RWPE1 (cell line): ENCODE measurements at places on chromosomes 11 and 22.

DNA sequence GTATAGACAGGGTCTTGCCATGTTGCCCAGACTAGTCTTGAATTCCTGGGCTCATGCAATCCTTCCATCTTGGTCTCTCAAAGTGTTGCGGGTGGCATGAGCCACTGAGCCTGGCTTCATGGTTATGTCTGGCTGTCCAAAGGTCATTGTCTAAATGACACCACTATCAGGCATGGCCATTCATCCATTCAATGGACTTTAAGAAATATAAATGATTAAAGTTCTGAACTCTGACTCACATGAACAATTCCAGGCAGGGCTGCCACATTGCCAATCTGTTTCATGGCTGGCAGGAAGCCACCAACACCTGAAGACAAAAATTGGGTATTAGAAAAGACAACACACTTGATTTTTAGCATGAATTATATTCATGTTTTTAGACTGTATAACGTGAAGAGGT, 4.1 kb downstream of the RTCB start:
- DNase-seq, result no peak

DNA sequence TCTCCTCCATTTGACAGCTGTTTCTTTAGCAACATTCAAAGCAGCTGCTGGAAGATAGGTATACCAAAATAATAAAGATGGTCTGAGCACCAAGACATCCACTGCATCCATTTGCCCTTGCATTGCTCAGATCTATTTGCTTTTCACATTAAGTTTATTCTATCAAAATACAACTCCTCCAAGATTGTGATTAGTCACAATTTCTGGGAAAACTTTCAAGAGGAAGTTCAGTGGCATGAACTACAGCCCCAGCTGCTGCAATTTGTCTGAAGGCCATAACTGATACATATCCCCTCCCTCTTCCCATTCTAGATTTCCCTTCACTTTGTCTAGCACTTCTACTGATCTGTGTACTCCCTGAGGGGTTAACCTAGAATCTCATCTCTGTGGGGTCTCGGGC, 117.5 kb upstream of the CEP126 start:
- DNase-seq, result no peak

GRCh38 chr11:266676-267439, 11.3 kb upstream of the NLRP6 start:
- no peak for DNase-seq

DNA sequence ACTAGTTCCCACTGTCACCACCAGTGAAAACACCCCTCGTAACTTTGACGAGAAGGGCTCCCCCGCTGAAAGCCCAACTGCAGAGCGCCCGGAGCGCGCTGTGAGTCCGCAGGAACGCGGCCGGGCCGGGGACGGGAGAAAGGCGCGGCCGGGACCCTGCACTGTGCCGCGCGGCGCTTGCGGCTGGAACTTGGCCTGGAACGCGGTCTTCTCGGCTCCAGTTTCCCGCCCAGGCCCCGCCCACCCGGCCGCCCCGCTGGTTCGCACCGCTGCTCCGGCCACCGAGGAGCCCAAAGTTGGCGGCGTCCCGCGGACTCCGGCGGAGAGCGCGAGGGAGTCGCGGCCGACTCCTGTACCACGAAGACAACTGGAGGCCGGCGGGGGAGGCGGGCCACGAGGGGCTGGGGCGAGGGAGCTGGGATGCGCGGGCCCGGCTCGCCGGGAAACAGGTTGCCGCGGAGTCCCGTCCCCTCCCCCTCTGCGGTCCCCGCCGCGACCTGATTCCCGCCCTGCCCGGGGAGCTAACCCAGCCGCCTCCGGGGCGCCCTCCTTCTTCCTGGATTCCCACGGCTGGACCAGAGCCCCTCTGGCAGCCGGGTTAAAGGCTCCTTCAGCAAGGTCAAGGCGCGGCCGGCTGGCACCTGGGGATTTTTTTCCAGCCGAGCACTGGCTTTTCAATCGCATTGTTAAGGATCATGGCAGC, 3.4 kb downstream of the TENM4 start:
- DNase-seq, result peak; percentile 79

GRCh38 chr11:118961591-118961990, 5.5 kb downstream of the UPK2 start:
- DNase-seq, result no peak

DNA sequence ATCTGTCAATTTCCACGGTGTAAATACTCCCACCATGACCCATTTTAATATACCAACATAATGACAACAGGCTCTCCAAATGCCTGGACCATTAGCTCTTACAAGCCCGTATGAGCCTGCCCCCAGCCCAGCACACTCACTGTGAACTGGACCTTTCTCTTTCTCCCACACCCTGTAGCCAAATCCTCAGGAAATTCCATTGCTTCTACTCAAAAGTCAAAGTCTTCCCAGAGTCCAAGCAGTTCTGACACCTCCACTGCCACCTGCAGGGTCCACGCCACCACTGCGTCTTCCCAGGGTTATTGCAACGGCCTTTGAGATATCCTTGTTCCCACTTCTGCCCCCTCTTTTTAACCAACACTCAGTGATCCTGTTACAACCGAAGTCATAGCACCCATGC, 110.1 kb upstream of the ASPHD2 start:
- DNase-seq, result peak; percentile 20
